ENCODE measurements at places on chromosomes 6 and 20. TPM values are rescaled to one million over a fixed set of nuclear protein-coding genes. Genes with fewer than 3 reads are reported as not detected.

Gene DNAAF9
- total RNA-seq, result 15.9 TPM

Gene ABHD16B
- not detected for total RNA-seq

Gene MSH5
- total RNA-seq, result 7.9 TPM

Gene HUS1B
- total RNA-seq, result 0.22 TPM

Gene FILIP1
- under 0.01 TPM for total RNA-seq

Gene BANF2
- total RNA-seq, result not detected

Gene FAM83C
- total RNA-seq, result 0.33 TPM

Gene FAXC
- total RNA-seq, result 3.6 TPM

Gene CNR1
- not detected for total RNA-seq

Gene PRELID3B
- 50.6 TPM for total RNA-seq

Gene GGTLC1
- total RNA-seq, result not detected

Gene CD40
- total RNA-seq, result 18.5 TPM

Gene PPP1R14C
- 14.5 TPM for total RNA-seq

Gene C6orf15
- total RNA-seq, result 1.2 TPM

Gene CYP39A1
- 0.22 TPM for total RNA-seq

Gene SNRPB2
- 36.5 TPM for total RNA-seq

Gene TBCC
- total RNA-seq, result 36.3 TPM

Gene HLA-DOB
- 3.0 TPM for total RNA-seq

Gene OR12D3
- total RNA-seq, result not detected

Gene SEL1L2
- total RNA-seq, result not detected

Gene ANKRD66
- not detected for total RNA-seq

Gene BFSP1
- total RNA-seq, result 7.5 TPM

Gene NFS1
- total RNA-seq, result 25.5 TPM

Gene DEFB132
- total RNA-seq, result not detected

Gene MYL9
- 13.9 TPM for total RNA-seq

Gene TMEM170B
- total RNA-seq, result 0.22 TPM

Gene PLG
- not detected for total RNA-seq

Gene SMOC2
- not detected for total RNA-seq

Gene DEK
- 62.0 TPM for total RNA-seq

Gene CLDN20
- total RNA-seq, result not detected

Gene CLPSL2
- total RNA-seq, result not detected
